K562 (cell line): ENCODE measurements at places on chromosomes 2 and 18.

DNA sequence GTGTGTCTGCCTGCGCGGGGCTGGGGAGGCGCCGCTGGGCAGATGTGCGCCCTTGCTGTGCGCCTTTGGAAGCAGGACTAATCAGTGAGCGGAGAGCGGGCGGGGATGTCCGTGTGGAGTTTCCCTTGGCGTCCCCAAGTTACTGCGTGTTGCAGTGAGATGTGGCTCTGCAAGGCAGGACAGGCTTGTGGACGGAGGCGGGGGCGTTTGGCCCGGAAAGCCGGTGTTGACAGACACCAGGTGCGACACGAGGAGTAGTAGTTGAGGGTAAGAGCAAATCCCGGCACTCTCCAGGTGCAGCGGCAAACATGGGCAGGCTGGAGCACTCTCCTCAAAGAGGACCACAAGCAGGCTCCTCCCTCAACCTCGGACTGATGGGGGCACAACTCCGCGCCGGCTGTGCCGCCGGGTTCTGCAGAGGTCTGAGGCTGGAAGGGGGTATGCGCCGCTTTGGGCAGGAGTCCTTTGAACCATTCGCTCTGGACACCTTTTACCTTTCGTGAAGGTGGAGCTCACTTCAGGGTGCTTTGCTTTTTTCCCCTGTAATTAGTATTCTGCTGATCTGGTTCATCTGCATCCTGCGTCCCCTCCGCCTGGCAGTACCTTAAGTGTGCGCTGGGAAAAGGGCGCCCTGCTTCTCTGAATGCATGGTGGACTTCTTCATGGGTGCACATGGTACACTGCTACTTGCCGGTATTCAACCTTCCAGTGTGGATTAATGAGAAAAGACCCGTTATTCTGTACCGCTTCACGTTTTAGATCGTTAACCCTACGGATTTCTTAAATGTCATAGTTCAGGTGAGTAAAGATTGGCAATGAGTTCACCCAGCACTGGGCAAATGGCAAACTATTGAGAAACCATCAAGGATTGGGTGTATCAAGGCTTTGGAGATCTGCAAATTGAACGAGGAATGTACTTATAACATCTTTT is 608 bp downstream of the CDH7 start:
- no peak for DNase-seq

- DNase-seq: no peak
Observed at GRCh38 chr18:55753643-55754263, 165.8 kb upstream of the TCF4 start.

GRCh38 chr2:126586317-126586716 is 69.6 kb upstream of the GYPC start:
- no peak for DNase-seq

DNA sequence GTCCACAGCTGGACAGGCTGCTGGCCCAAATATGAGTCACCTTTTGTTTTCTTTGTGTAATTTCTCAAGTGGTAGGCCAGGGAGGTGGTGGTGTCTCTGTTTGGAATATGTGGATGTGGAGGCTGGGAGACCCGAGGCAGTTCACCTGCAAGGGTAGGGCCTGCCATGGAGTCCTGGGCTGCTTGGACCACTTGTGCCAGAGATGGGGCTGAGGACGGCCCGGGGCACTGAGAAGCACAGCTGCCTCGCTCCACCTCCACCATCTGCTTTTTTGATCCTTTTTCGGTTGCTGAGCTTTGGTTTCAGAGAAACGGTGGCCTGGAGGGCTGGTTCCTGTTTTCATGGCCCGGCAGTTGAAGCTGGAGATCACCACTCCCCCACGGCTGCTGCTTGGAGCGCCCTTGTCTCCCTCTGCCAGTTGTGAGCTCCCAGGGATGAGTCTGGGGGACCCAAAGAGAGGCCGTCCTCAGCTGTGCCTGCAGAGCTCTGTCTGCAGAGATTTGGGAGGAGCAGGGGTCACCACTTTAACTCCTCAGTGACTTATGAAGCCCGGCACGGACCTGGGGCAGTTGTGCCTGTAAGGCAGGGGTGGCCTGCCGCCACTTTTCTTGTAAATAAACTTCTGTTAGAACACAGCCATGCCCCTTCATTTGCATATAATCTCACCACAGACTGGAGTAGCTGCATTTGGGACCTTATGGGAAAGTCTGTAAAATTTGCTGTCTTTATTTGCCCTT is 67.6 kb upstream of the MCFD2 start:
- peak; percentile 50 for DNase-seq
